ENCODE measurements at places on chromosomes 13 and 19.

DNA sequence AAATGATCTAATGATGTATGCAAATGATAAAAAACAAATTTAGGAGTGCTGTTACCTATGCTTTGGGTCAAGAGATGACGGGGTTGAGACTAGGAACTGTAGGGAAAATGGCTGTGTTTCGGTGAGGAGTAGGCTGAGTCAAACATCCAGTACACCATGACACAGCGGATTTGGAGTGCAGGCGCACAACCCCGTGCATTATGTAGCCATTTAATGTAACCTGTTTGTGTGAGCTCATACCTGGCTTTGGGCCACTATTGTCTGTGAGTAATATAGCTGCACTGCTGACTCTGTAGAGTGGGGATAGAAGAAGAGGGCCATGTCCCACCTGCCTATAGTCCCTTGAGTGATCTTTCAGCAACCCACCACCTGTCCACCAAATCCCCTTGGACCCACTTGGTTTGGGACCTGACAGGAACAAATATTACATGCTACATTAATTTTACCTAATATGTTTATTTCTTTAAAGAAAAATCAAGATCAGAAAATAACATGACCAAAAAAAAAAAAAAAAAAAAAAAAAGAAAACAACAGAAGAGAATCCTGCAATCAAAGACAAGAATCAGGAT lies 95.5 kb upstream of the KLHL1 start:
- DNase-seq = peak; percentile 54

- no peak for DNase-seq
Measured at GRCh38 chr13:58879114-58879513, 1247.6 kb downstream of the PCDH17 start.

DNA sequence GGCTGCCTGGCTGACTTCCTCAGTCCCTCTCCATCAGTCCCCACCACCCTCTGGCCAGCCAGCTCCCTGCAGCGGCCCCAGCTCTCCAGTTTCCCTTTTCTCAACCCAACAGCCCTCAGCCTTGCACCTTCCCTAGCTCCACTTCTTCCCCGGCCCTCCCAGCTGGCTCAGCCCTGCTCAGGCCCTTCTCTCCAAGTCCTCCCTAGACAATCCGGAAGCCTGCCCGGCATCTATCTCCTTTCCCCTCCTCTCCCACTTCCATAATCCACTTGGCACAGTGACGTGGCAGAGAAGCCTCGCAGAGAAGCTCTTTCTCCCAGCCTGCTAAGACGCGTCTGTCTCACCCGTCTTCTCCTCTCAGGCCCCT lies 1.1 kb downstream of the UBXN6 start:
- peak; percentile 70 for DNase-seq

- DNase-seq = peak; percentile 87
Measured at GRCh38 chr19:4633140-4633967, 6.0 kb upstream of the TNFAIP8L1 start.

DNA sequence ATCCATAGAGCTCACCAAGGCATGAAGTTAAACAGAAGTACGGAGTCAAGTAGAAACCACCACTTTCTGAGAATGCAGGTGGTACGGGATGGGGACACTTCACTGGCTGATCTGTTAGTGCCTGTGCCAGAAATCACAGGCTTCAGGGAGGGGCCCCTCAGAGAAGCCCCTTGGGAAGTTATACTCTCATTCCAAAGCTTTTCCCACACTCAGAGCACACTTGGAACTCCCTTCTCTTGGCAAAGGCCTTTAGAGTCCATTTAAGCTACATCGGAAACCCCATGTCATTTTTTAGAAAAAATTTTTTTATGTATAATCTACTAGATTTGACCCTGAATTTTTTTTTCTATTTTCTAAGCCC lies 80.7 kb upstream of the WASF3 start:
- no peak for DNase-seq
